ENCODE measurements at places on chromosomes 3 and 15.

- no peak for DNase-seq
Observed at GRCh38 chr3:160170409-160171370, 54.5 kb upstream of the C3orf80 start.

GRCh38 chr3:14537590-14538450, 2.3 kb downstream of the GRIP2 start:
- DNase-seq, result no peak

GRCh38 chr3:3851621-3852323, 52.5 kb downstream of the LRRN1 start:
- DNase-seq, result no peak

DNA sequence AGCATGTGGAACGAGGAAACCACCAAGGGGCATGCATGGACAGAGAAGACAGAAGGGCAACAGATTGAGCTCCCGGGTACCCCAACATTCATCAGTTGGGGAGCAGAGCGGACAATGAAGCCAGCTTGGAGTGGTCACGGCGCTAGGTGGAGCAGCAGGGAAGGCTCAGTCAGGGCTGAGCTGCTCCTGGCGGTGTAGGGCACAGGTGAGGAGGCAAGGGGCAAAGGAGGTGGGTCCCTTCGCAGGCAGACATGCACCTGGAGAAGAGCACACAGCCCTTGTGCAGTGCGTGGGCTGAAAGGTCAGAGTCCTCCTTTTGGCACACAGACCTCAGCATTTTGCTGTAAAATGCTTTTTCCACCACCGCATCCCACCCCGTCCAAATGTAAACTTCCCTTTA, 90.0 kb upstream of the SLC6A6 start:
- no peak for DNase-seq

DNA sequence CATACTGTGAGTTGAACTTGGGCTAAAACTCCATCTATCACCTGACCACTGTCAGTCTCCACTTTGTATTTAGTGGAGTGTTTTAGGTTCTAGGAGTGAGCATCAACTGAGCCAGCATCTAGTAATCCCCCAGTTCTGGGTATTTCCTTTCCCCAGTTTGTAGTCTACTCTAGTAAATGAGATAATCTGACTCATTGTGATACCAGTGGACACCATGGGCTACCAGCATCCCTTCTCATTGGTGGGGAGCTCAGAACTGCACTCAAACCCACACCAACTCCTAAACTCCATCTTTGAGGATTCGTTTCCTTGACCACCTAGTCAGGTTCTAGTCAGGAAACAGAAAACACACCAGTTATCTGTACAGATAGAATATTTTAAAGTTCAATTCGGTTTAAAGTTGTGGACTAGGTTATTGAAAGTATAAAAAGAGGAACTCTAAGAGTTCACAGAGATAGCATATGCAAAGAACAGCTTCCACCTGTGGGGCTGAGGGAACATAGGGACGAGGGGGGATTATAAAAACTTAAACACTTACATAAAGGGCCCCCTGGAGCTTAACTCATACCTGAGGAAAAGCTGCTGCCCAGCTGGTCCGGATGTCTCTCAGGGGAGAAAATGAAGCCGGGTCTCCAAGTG, 36.0 kb downstream of the LEO1 start:
- no peak for DNase-seq

GRCh38 chr3:119831022-119831421, 49.1 kb downstream of the NR1I2 start:
- no peak for DNase-seq

- no peak for DNase-seq
Observed at GRCh38 chr3:65781594-65781993, 257.1 kb downstream of the MAGI1 start.

GRCh38 chr3:194277786-194278130, 73.4 kb downstream of the CPN2 start:
- no peak for DNase-seq

- no peak for DNase-seq
Observed at GRCh38 chr3:13524979-13525669, 23.8 kb upstream of the FBLN2 start.

GRCh38 chr3:188471723-188472122, 317.8 kb downstream of the LPP start:
- DNase-seq, result no peak

- no peak for DNase-seq
Observed at GRCh38 chr3:188137051-188137450, 16.9 kb upstream of the LPP start.

GRCh38 chr15:59158701-59159034, 48.0 kb upstream of the LDHAL6B start:
- DNase-seq, result no peak

DNA sequence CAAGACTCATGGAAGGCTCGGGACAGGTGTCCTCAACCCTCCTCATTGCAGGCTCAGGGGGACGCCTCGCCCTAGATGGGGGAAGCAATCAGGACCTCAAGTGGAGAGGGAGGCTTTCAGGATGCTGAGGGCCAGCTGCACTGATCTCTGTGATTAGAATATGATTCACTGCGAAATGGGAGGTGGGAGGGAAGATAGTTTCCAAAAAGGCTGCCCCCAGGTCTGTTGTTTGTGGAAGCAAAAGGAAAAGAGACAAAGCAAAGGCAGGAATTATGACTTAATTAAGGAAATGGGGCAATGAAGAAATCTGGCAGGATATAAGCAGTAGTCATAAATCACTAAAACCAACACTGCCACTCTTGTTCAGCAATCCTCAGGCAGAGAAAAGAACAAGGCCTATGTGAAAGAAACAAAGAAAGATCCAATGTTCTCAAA, 85.6 kb upstream of the ABHD17C start:
- no peak for DNase-seq

GRCh38 chr3:114119776-114120175, 59.1 kb downstream of the DRD3 start:
- no peak for DNase-seq

- DNase-seq, result no peak
Observed at GRCh38 chr15:77603611-77604336, 28.9 kb downstream of the LINGO1 start.

- no peak for DNase-seq
Observed at GRCh38 chr15:83746231-83746630, 92.3 kb downstream of the ADAMTSL3 start.

GRCh38 chr15:57472861-57473260, 96.6 kb downstream of the CGNL1 start:
- DNase-seq, result no peak

DNA sequence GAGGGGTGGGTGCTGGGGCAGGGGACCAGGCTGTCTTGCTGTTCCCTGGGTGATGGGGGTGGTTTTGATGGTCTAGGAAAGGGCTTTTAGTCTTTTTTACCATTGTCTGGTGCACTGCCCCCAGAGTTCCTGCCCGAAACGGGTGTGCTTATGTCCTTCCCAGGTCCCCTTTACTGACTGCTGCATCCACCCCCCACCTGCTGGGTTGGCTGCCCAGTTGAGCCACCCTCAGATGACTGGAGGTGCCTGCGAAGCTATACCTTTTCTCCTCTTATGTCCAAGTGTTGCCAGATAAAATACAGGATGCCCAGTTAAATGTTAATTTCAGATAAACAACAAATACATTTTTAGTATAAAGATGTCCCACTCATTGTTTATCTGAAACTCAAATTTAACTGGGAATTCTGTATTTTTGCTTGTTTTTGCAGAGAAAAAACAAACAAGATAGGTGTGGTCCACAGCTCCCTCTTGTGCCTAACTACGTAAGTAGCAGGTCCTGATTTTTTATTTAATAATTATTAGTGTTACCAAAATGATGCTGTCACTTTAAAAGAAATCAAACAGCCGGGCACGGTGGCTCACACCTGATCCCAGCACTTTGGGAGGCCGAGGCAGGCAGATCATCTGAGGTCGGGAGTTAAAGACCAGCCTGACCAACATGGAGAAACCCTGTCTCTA, 6.1 kb upstream of the RPP14 start:
- no peak for DNase-seq

- no peak for DNase-seq
Observed at GRCh38 chr3:69474186-69474585, 88.3 kb upstream of the FRMD4B start.

GRCh38 chr3:77081240-77081661, 41.4 kb downstream of the ROBO2 start:
- no peak for DNase-seq

DNA sequence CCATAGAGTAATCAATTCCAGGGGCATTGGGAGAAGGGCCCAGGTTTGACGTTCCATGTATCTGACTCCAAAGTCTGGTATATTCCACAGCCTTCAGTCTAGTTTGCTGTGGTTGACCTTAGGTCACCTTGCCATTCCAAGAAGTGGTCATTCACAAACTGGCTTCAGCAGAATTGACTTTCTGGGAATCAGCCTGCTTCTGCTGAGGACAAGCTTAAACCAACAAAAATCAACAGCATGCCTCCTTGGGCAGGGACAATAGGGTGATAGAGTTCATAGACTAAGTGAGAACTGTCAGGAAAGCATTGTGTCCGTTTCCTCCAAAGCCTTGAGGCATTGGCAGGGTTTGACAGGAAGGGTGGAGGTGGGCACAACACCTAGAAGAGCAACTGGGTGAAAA, 24.1 kb upstream of the NDUFB4 start:
- DNase-seq, result no peak

- no peak for DNase-seq
Observed at GRCh38 chr3:194137008-194137505, 1.1 kb downstream of the HES1 start.

GRCh38 chr3:47478022-47478421, 2.3 kb upstream of the SCAP start:
- no peak for DNase-seq

- no peak for DNase-seq
Observed at GRCh38 chr3:124639406-124640237, 90.6 kb upstream of the UMPS start.

DNA sequence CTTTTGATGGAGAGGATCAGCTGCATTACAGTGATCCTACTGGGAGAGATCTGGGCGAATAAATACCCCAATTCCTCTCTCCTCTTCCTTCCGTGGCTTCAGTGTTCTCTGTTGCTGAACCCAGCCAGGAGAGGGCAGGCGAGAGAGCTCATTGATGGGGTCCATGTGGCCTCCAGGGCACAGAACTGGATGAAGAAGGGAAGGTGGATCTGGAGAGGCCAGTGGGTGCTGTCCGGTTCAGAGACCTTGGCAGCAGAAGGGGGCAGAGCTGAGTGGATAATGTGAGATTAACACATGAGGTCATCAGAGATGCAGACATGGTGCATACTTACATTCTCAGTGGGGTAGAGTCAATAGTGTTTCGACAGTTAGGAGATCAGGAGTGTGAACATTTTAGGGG, 193.6 kb downstream of the CLSTN2 start:
- DNase-seq, result peak; percentile 17

DNA sequence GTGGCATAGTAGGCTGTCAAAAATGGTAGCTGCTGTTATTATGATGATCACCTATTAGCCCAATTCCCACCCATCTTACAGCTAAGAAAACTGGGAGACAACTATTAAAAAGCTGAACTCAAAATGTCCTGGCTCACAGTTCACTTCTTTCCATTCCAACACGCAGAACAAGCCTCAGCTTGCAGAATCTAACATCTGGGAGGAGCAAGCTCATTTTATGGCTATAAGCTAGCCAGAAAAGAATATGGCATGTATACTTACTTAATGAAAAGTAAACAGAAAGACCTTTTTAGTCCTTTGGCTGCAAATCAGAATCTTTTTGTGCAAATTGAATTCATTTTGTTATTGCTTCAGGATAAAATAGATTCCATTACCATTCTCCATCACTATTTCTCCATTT, 34.8 kb upstream of the CFAP20DC start:
- DNase-seq, result no peak

GRCh38 chr3:138615462-138615861, 6.9 kb downstream of the FAIM start:
- no peak for DNase-seq

DNA sequence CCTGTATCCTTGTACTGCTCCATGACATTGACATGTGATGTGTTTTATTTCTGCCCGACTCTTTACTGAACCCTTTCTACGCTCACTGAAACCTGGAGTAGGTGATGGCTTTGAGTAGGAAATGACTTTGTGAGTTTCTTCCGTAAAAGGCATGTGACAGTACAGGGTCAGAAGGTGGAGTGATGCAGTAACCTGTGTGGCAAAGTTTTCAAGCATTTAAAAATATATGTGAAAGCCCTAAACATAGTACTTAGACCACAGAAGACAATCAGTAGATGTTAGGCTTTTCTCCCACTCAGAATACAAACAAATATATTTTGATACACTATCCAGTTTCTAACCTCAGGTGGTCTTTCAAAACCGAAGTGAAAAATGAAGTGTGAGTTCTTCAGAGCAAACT, 31.3 kb upstream of the SACM1L start:
- no peak for DNase-seq

GRCh38 chr3:50572801-50573371, 3.6 kb downstream of the HEMK1 start:
- DNase-seq, result no peak

- no peak for DNase-seq
Observed at GRCh38 chr15:90933301-90933700, 952 bp upstream of the HDDC3 start.

GRCh38 chr3:150146991-150147761, 176.5 kb upstream of the PFN2 start:
- DNase-seq, result no peak

Measured in progenitor cell of endocrine pancreas (in vitro differentiated cells).